ENCODE measurements at places on chromosomes 11 and 22.

DNA sequence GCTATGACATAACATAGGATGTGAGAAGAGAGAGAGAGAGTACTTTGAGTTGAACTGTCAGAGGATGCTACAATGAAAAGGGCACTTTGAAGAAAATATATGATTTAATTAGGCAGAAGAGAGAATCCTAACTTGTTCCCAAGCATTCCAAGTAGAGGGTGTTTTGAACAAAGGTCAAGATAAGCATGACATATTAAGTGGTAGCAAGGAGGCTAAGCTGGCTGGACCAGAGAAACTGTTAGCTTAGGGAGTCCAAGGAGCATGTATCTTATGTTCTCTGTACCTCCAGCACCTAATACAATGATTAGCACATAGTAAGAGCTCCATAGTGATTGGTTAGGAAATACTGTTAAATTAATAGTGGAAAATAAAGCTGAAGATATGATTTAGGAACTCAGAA lies 479.6 kb downstream of the TMEM135 start:
- no peak for DNase-seq

DNA sequence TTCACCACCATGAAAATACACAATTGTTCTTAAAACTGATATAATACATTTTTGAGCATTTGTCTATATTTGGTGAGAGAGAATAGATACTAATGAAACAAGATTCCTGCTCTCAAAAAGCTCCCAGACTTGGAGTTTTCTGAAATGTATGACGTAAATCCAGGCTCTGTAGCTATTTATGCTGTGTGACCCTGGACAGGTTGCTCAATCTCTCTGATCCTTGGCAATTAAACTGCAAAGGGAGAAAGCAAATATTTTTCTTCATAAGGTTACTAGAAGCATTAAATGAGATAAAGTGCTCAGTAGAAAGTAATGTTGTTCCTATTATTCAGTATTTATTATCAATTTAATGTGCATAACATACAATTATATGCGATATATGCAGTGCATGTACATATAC lies 42.5 kb downstream of the SVIP start:
- DNase-seq: no peak

- DNase-seq: no peak
Measured at GRCh38 chr11:34755671-34756070, 134.8 kb downstream of the EHF start.

DNA sequence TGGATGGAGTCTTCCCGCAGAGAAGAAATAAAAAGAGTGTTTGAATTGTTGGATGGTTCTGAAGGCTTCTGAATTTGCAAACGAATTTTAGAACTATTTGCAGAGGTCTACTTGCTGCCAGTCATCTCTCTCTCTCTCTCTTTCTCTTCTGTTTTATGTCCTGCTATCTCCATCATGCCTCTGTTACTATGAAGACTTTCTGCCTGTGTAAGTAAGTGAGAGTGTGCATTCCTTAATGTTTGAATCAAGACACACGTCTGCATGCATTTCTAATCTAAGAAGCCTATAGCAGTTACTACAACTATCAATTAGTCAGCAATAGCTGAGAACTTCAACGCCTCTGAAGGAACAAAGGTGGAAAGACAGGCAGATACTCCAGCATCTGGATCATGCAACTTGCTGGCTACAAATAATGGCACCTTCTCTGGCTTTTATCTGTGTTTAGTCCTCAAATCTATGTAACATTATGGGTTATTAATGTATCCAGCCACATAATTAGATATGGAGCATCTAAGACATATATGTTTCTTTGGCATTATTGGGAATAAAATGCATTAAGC lies 191.5 kb upstream of the BLID start:
- no peak for DNase-seq

DNA sequence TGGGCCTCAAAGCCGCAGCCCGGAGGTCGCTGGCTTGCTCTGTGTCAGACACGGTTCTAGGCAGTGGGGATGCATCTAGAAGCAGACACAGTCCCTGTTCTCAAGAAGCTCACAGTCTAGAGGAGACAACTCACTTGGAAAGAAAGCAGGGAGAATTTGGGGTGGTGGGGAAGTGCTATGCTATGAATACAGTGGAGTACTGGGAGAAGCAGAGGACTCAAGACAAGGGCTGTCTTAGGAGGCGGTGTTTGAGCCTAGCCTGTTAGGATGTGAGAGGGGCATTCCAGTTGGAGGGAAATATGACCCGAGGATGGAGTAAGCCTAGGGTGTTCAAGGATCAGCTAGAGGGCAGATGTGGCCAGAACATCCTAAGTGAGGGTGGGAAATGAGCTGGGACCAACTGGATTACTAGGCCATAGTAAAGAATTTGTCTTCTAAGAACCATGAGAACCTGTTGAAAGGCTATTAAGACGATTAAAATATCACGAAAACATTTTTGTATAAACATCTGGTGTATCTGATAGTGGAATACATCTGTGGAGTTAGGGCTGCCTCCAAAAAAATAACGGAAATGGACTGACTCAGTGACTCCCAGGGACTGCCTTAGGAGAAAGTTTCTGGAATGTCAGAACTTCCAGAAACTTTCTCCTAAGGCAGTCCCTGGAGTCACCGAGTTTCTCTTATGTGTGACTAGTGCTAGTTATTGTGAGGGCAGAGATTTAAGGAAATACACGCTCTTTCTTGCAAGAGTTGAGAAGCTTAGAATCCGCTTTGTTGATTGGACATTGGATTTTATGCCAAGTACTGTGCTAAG lies 1.1 kb upstream of the PITPNB start:
- DNase-seq: no peak

- no peak for DNase-seq
Measured at GRCh38 chr11:45609902-45610301, 55.5 kb downstream of the CHST1 start.

GRCh38 chr11:129853518-129854231 lies 38.0 kb downstream of the TMEM45B start:
- DNase-seq: peak; percentile 23

DNA sequence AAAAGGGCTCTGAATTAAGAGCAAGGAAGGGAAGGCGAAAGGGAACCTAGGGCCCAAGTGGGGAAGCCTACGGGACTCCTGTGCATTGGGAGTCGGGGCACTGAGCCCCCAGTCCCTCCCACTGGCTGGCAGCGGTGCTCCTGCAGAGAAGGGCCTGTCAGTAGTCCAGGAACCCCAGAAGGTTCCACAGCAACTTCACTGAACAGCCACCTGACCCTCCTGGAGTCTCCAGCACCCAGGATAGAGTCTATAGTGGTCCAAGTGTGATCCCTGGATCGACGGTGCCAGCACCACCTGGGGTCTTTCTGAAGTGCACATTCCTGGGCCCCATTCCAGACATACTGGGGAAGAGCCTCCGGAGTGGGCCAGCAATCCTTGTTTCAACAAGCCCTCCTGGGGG lies 100.0 kb upstream of the B3GAT1 start:
- DNase-seq: no peak

- peak; percentile 0 for DNase-seq
Measured at GRCh38 chr11:131737357-131737756, 366.9 kb downstream of the NTM start.

- no peak for DNase-seq
Measured at GRCh38 chr11:20008190-20008870, 151.9 kb downstream of the DBX1 start.

DNA sequence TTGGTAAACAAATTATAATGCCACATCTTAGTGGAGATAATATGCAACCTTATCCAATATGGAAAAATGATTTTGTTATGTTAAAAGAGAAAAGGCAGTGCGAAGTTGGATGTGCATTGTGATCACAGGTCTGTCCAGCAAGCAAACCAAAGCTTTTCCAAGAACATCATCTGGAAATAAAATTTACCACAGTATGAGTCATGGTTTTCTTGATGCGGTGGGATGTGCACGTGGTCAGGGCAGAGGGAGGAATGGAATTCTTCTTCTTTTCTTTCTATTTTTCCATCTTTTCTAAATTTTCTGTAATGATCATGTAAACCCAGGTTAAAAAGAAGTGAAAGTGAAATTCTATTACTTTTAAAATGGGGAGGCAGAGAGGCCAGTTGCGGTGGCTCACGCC lies 169.8 kb downstream of the C11orf91 start:
- no peak for DNase-seq

- no peak for DNase-seq
Measured at GRCh38 chr11:74773476-74773875, 24.8 kb downstream of the RNF169 start.

DNA sequence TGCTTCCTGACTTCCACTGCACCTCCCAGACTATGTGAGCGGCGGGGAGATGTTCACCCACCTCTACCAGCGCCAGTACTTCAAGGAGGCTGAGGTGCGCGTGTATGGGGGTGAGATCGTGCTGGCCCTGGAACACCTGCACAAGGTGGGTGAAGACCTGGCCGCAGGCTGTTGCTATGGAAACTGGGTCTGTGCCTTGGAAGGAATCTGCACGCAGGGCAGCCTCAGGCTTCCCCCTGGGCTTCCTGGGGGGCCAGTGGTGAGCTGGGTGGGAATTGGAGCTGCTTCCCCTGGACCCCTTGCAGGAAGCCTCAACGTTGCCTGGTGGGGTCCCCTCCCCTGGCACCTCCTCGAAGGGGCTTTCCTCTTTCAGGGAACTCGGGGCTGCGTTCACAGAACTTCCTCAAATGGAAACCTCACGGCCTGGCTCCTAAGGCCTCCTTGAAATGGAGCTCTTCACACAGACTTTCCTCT lies 1.5 kb downstream of the RPS6KA4 start:
- DNase-seq: peak; percentile 63

DNA sequence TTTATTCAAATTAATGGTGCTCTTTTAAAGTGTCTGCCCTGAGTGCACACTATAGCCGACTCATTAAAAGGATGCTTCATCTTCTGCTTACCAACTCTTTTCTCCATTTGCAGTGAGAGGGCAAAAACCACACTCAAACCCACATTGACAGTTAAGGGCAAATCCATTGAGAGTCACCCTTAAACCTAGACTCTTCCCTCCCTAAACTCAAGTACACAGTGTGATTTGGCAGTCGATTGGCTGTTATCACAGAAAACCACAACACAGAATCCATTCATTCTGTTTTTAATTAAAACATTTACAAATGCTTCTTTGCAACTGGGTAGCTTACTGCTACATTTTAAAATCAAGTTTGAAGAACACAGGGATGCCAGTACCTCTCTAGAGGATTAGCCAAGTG lies 120.0 kb downstream of the CADM1 start:
- DNase-seq: no peak

- DNase-seq: peak; percentile 67
Measured at GRCh38 chr11:45964911-45965389, 42.5 kb downstream of the LARGE2 start.

DNA sequence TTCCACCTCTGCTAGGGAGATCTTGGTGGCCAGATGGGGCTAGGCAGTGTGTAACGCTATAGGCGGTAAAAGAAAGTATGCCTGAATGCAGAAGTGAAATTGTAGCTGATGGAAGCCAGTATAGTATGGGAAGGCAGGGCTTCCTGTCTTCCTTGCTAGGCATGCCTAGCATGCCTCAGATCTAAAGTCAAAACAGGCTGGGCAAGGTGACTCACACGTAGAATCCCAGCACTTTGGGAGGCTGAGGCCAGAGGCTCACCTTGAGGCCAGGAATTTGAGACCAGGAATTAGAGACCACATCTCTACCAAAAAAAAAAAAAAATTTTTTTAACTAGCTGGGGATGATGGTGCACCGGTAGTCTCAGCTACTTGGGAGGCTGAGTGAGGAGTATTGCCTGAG lies 281.7 kb upstream of the MTNR1B start:
- peak; percentile 74 for DNase-seq

- no peak for DNase-seq
Measured at GRCh38 chr11:469684-470560, 19.8 kb downstream of the PTDSS2 start.

DNA sequence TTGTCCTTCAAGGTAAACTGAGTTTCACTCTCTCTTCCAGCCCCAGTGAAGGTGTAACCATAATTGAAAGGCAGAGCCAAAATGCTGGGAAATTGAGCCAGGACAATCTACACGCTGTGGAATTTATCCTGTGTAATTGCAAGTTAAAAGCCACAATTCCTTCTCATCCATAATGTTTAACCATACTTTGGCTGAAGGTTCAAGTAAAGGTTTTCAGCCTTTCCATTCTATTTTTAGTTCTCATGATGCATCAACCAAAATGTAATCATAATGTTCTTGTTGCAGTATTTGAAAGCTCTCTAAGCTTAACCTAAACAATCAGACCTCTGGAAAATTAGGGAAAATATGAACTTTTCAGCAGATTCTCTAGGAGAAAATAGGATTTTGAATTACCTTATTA lies 14.0 kb upstream of the ARHGAP42 start:
- no peak for DNase-seq

Data from MV-4-11 (cell line).